ENCODE measurements at places on chromosomes 2 and 18.

- no peak for DNase-seq
- no peak overlapping the region for H3K27ac ChIP-seq
- H3K36me3 ChIP-seq, result no peaks in the 10 kb centered on the region
- H3K27me3 ChIP-seq, result no peaks in the 10 kb centered on the region
- no peaks in the 10 kb centered on the region for H3K4me1 ChIP-seq
Observed at GRCh38 chr2:147325990-147326389, 518.8 kb upstream of the ACVR2A start.

DNA sequence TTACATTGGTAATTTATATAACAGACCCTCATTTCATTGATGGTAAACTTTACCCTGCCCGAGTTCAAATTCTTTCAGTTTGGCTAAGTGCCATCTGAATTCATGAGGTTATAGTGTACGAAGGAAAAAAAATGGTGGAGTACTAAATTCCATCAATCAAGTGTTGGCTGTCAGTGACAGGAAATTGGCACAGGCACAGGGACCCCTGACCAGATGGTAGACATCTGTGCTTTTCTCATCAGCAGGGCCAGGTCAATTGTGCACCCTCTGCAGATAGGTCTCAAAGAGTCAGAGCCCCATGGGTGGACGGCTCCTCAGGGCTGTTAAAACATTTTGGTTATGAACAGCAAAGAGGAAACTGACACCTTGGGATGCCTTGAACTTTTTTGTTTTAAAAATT, 439.2 kb downstream of the SETBP1 start:
- DNase-seq, result peak; percentile 19
- H3K27me3 ChIP-seq, result no peaks in the 10 kb centered on the region
- H3K4me3 ChIP-seq, result no peak overlapping the region
- no peak overlapping the region for H3K27ac ChIP-seq
- no peaks in the 10 kb centered on the region for H3K4me1 ChIP-seq

DNA sequence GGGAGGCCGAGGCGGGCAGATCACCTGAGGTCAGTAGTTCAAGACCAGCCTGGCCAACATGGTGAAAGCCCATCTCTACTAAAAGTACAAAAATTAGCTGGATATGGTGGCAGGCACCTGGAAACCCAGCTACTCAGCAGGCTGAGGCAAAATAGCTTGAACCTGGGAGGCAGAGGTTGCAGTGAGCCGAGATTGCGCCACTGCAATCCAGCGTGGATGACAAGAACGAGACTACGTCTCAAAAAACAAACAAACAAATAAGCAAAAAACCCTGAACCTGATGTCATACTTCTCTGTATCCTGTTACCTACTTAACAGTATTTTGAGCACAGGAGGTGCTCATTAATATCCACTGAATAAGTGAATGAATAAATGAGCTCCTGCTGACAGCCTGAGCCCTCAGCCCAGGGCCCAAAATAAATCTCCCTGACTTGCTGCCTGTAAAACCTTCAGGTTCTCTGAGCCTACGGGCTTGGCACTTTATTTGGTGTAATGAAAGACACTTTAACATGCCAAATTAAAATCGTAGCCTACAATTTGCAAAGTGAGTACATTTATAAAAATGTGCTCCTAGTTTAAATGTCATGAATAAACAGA, 215.1 kb downstream of the ZNF385B start:
- H3K27ac ChIP-seq, result no peak overlapping the region
- H3K36me3 ChIP-seq, result no peaks in the 10 kb centered on the region
- H3K27me3 ChIP-seq, result no peaks in the 10 kb centered on the region

GRCh38 chr2:109715313-109715805, 78.7 kb upstream of the RGPD5 start:
- H3K4me1 ChIP-seq, result no peaks in the 10 kb centered on the region
- no peak overlapping the region for H3K27ac ChIP-seq
- no peak overlapping the region for H3K4me3 ChIP-seq
- no peaks in the 10 kb centered on the region for H3K36me3 ChIP-seq
- DNase-seq, result no peak

DNA sequence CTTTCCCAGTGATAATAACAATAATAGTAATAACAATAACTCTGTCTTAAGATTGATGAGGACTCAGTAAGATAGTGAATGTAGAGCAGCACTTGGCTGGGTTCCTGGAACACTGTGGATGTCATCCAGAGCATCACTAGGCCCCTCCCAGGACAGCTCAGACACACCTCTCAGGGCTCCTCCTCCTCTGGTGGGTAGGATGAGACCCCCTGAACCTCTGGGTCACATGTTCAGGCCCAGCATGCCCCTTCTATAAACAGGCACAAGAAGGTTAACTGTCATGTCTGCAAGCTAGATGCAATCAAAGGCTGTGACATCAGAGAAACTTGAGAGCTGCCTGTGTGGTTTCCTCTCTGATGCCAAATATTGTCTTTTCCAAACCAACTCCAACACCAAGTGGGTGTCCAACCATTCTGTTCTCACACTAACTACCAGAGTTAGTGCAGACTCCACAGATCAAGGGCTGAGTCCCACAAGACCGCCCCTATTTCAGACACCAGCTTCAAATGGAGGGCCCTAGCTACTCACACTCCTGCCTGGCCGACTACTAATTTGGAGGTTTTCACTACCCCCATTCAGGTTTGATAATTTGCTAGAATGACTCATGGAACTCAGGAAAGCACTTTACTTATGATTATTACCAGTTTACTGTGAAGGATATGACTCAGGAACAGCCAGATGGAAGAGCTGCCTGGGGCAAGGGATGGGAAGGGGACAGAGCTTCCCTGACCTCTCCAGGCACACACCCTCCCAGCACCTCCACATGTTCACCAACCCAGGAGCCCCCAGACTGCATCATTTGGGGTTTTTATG, 46.4 kb upstream of the BZW1 start:
- no peaks in the 10 kb centered on the region for H3K36me3 ChIP-seq
- H3K27ac ChIP-seq, result peak overlapping the region; percentile 19
- no peaks in the 10 kb centered on the region for H3K27me3 ChIP-seq
- DNase-seq, result no peak
- H3K4me3 ChIP-seq, result no peak overlapping the region

DNA sequence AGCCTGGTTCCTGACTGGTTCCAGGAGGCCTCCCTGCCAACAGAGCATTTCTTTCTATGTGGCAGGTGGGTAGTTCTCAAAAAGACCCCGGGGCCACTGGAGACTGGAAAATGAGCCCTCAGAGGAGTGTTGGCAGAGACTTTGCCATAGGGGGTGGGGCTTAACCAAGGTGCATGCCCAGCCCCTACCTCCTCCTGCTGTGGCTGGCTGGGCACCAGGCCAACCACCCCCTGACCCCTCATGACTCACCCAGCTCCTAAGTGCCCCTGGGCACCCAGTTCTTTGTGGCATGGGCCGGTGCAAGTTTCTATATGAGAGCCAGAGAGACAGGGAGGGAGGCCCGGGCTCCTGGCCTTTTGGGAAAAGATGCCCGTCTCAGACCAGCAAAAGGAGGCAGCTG, 98.2 kb upstream of the SMAD2 start:
- peaks cover 2% of the 10 kb centered on the region for H3K4me1 ChIP-seq
- no peak overlapping the region for H3K4me3 ChIP-seq
- H3K27me3 ChIP-seq, result no peaks in the 10 kb centered on the region
- DNase-seq, result no peak
- H3K36me3 ChIP-seq, result no peaks in the 10 kb centered on the region
- no peak overlapping the region for H3K27ac ChIP-seq

DNA sequence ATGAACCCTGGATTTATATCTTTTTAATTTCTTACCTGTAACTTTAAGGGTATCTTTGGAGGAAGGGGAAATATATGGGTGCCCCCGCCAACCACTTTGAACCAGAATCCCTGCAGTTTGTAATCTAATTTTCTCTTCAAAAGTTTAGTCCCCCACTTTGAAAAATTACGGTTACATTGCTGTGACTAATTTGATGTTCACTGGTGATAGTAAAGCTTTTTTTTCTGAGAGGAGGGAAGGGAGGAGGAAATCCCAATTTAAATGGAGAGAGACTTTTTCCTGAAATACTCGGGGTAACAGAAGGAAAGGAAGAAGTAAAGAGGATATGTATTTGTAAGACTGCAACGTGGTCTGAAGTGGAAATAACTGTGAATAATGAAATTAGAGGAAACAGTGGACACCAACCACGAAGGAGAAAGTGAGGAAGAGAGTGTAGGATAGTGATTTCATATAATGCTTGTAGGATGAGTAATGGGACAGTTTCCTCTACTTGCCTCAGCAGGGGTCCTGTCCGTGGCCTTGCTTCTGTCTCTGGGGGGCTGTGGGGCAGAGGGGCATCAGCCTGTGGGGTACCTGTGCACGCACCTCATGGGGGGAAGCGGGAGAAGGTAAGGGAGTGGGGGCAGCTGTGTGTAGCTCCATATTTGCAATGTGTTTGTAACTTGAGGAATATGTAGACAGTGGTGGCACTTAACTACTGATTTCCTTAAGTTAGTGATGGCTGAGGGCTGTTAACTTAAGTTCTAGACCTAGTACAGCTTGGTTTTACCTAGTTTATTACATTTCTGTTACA, 161.1 kb downstream of the LTBP1 start:
- DNase-seq, result no peak
- H3K4me3 ChIP-seq, result no peak overlapping the region
- H3K27me3 ChIP-seq, result no peaks in the 10 kb centered on the region
- no peaks in the 10 kb centered on the region for H3K36me3 ChIP-seq
- H3K27ac ChIP-seq, result peak overlapping the region; percentile 60
- H3K4me1 ChIP-seq, result peaks cover 31% of the 10 kb centered on the region

GRCh38 chr2:39525636-39526412, 88.7 kb upstream of the MAP4K3 start:
- no peaks in the 10 kb centered on the region for H3K36me3 ChIP-seq
- no peak overlapping the region for H3K4me3 ChIP-seq
- peaks cover 29% of the 10 kb centered on the region for H3K4me1 ChIP-seq
- no peak for DNase-seq

GRCh38 chr18:46693996-46694395, 37.0 kb upstream of the LOXHD1 start:
- no peak for DNase-seq
- H3K4me1 ChIP-seq, result no peaks in the 10 kb centered on the region
- no peak overlapping the region for H3K4me3 ChIP-seq
- H3K36me3 ChIP-seq, result no peaks in the 10 kb centered on the region
- H3K27me3 ChIP-seq, result no peaks in the 10 kb centered on the region

- DNase-seq, result no peak
- H3K27me3 ChIP-seq, result no peaks in the 10 kb centered on the region
- no peak overlapping the region for H3K27ac ChIP-seq
- H3K4me1 ChIP-seq, result no peaks in the 10 kb centered on the region
Observed at GRCh38 chr18:64055019-64055418, 85.1 kb downstream of the SERPINB8 start.

DNA sequence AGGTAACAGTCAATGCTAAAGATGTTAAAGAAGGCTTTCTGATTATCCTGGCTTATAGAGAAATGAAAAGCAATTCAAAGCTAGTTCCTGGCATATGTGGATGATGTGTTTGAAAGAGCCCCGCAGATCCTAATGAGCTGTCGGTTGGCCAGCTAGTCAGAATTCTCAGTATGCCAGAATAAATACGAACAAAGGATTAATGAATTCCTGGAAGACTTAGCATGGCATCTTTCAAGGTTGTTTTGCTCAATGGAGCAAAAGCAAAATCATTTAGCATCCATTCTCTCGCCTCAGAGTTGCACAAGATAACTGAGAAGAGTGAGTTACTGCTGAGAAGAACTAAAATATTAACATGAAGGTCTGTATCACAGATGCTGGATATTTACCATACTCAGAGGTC, 307.6 kb downstream of the RIT2 start:
- H3K4me3 ChIP-seq, result no peak overlapping the region
- no peaks in the 10 kb centered on the region for H3K27me3 ChIP-seq
- no peak for DNase-seq
- H3K27ac ChIP-seq, result no peak overlapping the region
- no peaks in the 10 kb centered on the region for H3K4me1 ChIP-seq

GRCh38 chr2:15163326-15163725, 397.8 kb downstream of the NBAS start:
- H3K4me1 ChIP-seq, result no peaks in the 10 kb centered on the region
- no peaks in the 10 kb centered on the region for H3K27me3 ChIP-seq
- no peak overlapping the region for H3K4me3 ChIP-seq
- no peak overlapping the region for H3K27ac ChIP-seq
- H3K36me3 ChIP-seq, result peaks cover 2% of the 10 kb centered on the region

DNA sequence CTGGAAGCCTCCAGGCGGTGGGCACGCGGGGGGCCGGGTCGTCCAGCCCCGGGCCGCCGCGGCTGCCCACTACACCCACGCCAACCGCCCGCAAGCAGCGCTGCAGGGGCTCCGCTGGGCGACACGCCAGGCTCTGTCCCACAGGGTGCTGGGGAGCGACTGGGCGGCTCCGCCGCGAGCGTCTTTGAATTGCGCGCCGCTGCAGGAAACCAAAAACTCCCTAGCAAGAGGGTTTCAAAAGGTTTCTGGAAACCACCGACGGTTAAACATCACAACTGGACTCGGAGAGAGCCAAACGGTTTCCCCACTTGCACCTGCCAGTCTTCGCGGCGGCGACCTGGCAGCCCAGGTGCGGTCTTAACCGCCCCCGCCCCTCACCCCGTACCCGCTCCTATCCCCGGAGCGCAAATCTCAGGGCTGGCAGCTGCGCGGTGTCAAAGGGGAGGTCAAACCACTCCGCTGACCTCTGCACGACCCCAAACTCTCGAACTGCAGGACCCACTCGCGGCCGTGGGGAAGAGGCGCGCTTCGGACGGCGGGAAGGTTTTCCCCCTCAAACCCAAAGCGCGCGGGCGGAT, 1.0 kb downstream of the CXCR4 start:
- peaks cover 40% of the 10 kb centered on the region for H3K27me3 ChIP-seq
- H3K27ac ChIP-seq, result no peak overlapping the region
- no peaks in the 10 kb centered on the region for H3K36me3 ChIP-seq
- DNase-seq, result peak; percentile 61
- H3K4me1 ChIP-seq, result peaks cover 31% of the 10 kb centered on the region

DNA sequence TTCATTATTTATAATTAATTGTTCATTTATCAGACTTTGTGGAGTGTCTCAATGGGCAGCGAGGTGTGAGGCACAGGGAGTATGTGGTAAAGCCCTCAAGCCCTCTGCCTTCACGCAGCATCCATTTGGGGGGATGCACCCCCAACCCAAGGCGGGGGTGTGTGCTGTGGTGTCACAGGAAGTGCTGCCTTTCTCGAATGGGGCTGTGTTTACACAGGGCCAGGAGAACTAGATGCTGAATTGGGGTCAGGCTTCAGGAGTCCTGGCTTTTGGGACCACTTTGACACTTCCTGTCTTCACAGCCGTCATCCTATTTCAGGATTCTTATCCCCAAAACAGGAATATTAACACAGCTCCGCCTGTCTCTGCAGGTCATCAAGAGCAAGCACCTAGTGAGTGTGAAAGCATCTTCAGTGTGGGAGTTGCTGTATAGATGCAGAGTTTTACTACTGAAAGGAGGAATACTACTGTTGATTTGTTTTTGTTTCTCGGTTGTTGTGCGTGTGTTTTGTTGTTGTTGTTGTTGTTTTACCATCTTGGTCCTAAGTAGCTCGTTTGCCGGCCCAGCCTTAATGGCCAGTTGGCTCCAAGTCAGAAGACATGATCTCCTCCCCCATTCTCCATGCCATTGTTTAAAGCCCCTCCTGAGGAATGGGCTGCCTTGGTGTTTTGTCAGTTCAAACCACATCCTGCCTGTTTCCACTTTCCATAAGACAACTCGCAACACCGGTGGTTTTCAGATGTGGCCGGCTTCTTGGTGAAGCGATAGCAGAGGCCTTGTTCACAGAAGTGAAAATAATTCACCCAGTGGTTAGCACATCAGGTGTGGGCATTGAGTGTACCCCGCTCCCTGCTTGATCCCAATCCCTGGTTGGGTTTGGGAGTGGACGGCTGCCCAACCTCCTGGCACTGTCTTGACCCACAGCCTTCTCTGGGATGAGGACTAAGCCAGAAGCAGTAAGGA, 221.3 kb downstream of the BCL2 start:
- H3K27me3 ChIP-seq, result no peaks in the 10 kb centered on the region
- DNase-seq, result no peak
- H3K4me1 ChIP-seq, result no peaks in the 10 kb centered on the region

GRCh38 chr18:36499938-36500337, 202.4 kb downstream of the FHOD3 start:
- DNase-seq, result no peak
- H3K4me1 ChIP-seq, result no peaks in the 10 kb centered on the region
- no peak overlapping the region for H3K4me3 ChIP-seq
- H3K27ac ChIP-seq, result no peak overlapping the region
- H3K36me3 ChIP-seq, result no peaks in the 10 kb centered on the region

Data from SK-N-SH (cell line).